ENCODE measurements at places on chromosomes 3 and 15.

DNA sequence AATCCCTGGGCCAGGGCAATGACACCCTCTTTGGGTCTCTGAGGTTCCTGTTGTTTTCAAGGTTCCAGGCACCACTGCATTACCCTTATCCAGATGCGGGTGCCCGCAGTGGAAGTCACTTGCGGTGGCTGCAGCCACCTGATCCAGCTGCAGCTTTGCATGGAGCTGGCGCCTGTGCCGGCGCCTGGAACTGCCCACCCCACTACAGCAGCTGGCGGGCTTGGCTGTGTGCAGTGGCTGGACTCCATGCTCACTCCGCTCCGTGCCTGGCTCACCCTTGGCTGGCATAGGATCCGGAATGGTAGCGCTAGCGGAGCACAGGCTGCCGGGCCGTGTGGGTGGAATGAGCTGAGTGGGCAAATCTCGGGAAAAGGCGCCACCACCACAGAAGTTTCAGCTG, 832.6 kb upstream of the CADM2 start:
- DNase-seq, result no peak

DNA sequence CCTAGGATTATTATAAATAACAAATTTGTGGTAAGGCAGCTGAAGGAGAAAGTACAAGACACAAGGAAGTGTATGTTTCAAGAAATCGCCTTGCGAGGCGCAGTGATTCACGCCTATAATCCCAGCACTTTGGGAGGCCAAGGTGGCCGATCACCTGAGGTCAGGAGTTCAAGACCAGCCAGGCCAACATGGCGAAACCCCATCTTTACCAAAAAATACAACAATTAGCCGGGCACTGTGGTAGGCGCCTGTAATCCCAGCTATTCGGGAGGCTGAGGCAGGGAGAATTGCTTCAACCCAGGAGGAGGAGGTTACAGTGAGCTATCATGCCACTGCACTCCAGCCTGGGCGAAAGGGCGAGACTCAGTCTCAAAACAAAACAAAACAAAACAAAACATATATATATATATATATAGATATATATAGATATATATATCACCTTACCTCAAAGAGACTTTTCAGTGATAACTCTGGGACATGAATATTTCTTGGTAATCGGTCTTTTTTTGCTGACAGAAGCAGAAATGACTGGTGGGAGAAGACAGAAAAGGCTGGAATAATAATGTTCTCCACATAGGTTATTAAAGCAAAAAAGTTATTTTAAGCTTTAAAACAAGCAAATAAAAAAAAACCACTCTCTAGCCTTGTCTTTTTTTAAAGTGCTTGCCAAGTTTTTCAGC, 52.3 kb downstream of the TRANK1 start:
- DNase-seq, result no peak

- DNase-seq, result peak; percentile 25
Measured at GRCh38 chr15:85504749-85505676, 124.6 kb downstream of the AKAP13 start.

DNA sequence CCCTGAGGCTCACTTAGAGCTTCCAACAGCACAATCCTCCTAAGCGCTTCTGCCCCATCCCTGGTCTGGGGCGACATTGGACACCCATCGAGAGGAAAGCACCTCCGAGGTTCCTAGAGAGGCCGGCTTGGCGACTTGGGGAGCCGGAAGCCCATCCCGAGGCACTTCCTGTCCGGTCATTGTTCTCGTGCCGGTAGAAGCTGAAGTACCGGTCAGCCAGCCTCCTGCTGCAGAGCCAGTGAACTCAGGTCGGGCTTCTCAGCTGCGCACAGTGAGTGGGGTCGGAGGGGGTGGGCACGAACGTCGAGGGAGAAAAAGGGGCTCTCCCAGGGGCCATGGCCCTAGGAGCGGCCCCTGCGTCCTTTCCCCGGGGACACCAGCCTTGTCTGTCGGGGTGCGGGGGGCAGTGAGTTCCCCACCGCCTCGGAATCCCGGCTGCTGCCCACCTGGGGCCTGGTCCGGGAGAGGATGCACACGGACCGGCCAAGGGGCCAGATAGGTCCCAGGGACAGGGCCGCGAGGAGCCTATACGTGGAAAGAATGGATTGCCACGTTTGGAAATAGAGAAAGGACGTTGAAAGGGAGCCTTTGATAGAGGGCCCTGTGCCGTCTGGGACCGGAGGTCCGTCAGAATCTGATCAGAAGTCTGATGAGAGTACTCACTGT, at the start of gene ZNF35:
Gene ZNF35, plus strand, starts transcription at position 169 of the 666 bp plus-strand sequence. CDS start 2,336 bp downstream, outside the sequence.
- peak; percentile 84 for DNase-seq

- no peak for DNase-seq
Measured at GRCh38 chr15:31147456-31147855, 45.9 kb upstream of the TRPM1 start.

DNA sequence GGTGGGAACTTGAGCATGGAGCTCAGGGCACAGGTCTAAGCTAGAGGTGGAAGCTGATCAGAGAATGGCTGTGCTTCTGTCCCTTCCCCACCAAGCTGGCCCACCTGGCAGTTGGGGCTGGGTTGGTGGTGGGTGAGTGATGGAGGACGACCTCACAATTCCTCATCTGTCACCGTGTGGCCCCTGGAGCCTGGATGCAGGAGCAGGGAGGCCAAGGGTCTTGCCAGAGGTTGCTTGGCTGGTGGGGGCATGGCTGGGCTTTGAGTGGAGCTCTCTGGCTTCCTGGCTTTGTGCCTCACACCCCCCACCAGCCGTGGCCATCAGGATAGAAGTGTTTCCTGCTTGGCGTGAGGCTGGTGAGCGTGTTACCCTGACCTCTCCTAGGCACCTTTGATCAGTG, 36.0 kb downstream of the FBLN2 start:
- DNase-seq, result no peak

- DNase-seq, result peak; percentile 51
Measured at GRCh38 chr3:156483426-156483825, 71.5 kb downstream of the SSR3 start.

DNA sequence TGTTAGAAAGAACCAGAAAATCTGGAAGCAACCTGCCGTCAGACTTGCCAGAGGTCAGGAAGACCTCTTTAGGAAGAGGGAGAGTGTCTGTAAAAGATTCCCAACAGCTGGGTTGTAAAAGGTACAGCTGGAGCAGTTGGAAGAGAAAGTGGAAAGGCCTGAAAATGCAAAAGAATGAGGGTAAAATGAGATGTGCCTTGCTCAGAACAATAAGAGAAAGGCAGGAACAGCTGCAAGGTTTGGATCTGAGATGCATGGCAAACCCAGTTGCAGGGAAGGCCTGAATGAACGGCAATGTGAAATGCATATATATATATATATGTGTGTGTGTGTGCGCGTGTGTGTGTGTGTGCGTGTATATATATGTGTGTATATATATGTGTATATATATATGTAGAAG, 88.1 kb downstream of the ZIC1 start:
- DNase-seq, result no peak

DNA sequence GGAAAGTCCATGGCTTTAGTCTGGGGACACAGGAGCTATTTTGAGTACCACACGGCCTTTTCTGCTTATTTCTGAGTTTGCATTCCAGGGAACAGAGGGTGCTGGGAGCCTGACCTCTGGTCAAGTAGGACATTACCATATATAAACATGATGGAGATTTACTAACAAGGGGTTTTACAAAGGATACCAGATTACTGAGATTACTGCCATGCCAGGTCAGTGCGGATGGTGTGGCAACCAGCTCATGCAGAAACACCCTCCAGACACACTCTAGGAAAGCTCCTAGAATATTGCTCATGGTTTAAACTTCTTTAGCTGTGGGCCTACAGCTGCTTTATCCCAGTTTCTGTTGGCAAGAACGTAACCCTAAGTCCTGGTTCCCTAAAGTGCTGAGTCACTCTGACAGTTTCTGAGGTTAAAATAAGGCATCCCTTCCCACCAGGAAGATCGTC, 54.3 kb upstream of the AGTR1 start:
- DNase-seq, result no peak

DNA sequence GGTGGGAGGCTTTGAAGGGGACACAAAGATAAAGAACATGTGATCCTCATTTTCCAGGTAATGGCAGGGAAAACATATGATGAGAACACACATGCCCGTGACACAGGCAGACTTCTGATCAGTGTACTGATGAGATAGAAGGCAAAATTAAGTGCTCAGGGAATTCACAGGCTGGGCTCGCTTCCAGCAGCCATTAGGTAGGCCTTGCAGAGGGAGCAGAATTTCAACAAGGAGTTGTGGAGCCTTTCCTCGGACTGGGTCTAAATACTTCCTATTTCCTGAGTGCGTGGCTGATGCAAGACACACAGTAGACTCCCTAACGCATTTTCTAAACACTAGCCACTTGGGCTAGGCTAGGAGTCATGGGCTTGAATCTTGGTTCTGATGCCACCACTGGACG, 74.0 kb upstream of the ETV5 start:
- DNase-seq, result no peak

DNA sequence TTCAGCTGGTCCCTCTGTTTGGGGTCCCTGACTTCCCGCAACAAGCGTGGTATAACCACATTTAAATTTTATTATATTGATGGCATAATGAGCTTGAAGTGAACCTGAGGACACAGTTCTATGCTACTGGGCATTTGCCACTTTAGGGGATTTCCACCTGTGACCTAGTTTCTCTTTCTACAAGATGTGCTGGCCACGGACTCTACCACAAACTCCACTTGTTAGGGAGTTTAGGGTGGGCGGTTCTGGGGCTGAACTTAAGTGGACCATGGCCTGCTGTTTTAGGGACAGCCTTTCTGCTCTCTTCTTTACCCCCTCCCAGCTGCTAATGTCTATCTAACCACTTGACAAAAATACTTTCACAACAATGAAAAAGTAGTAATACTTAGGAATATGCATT, 1199.1 kb downstream of the SI start:
- DNase-seq, result no peak

DNA sequence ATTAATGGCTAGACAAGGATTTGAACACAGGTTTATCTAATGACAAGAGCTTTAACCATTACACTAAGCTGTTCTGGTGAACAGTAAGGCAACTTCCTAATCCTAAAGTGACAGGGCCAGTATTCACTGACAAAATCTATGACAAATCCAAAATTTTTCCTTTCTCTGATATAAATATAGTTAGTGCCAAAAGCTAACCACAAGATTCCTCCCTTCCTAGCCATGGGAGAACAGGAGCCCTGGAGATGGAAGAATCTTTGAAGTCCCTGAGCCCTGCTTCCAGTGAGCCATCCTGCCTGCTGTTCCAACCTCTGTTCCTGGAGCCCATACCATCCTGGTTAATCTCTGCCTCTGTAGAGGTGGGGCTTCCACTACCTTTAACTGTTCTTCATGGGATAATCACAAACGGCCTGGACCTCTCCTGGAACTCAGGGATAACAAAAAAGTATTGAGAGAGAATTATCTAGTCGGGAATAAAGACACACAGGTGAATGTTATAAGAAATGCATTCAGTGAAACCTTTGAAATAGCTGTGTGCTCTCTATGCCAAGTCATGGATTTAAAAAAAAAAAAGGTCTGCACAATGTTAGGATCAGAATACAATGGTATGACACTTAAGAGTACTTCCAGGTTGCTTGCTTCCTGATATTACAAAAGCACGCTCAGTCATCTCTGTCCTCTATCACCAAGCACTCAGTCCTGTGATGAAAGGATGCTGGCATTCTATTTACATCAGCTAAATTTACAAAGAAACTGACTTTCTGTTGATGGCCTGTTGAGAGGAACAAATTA, 235.8 kb downstream of the SUCLG2 start:
- no peak for DNase-seq

DNA sequence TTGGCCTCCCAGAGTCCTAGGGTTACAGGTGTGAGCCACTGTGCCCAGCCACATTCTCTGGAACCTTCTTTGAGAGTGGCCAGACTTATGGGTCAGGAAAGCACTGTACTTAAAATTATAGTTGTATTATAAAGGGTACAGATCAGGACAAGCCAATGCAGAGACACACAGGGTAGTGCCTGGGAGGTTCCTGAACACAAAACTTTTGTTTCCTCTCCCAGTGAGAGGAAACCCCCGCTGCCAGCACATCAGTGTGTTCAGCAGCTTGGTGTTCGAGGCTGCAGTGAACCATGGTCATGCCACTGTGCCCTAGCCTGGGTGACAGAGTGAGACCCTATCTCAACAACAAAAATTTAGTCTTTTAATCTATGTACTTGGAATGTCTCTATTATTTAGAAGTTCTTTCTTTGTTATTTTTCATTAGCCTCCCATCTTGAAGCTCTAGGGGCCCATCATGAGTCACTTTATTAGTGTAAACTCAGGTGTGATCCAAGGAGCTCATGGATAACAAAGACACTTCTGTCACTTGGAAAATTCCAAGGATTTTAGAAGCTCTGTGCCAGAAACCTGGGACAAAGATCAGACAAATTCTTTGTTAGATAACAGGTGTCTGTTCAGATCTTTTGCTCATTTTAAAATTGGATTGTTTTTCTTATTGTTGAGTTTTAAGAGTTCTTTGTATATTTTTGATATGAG, 7.8 kb downstream of the BLOC1S6 start:
- no peak for DNase-seq
